Choroid plexus epithelial cell (primary cell): ENCODE measurements at places on chromosomes 7 and 10.
A peak's percentile ranks its signal among the peaks of the same experiment; 100 is the strongest.

DNA sequence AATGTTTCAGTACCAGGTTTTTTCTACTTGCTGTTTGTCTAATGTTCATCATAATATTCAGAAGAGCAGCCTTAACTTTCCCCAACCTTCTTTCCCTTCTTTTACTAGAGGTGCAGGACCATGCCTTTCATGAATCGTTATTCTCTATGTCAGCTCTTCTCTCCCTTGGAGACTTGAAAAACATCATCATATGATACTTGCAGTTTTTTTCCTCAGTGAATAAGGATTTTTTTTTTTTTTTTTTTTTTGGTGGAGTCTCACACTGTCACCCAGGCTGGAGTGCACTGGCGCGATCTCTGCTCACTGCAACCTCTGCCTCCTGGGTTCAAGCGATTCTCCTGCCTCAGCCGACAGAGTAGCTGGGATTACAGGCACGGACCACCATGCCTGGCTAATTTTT lies 30.1 kb downstream of the SMNDC1 start:
- DNase-seq, result peak; percentile 23

- no peak for DNase-seq
Observed at GRCh38 chr7:49692516-49692915, 80.9 kb upstream of the VWC2 start.

GRCh38 chr10:72342911-72343310 lies 11.8 kb downstream of the DNAJB12 start:
- no peak for DNase-seq

DNA sequence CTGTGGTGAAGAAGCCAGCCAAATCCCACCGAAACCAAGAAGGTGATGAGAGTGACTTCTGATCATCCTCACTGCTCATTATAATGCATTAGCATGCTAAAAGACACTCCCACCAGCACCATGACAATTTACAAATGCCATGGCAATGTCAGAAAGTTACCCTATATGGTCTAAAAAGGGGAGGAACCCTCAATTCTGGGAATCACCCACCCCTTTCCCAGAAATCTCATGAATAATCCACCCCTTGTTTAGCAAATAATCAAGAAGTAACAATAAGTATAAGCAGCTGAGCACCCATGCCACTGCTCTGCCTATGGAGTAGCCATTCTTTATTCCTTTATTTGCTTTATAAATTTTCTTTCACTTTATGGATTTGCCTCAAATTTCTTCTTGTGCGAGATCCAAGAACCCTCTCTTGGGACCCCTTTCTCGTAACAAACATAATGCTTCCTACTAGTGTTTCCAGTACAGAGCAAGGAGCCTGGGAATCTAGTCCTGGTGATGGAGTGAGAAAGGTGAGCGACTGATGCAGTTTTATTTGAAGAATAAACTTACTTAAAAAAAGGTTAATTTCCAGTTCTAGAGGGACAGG lies 18.4 kb upstream of the EXOC6 start:
- DNase-seq, result no peak

- DNase-seq, result no peak
Observed at GRCh38 chr10:60732198-60732806, 46.0 kb upstream of the CDK1 start.

- no peak for DNase-seq
Observed at GRCh38 chr10:30789806-30790205, 160.3 kb upstream of the LYZL2 start.

DNA sequence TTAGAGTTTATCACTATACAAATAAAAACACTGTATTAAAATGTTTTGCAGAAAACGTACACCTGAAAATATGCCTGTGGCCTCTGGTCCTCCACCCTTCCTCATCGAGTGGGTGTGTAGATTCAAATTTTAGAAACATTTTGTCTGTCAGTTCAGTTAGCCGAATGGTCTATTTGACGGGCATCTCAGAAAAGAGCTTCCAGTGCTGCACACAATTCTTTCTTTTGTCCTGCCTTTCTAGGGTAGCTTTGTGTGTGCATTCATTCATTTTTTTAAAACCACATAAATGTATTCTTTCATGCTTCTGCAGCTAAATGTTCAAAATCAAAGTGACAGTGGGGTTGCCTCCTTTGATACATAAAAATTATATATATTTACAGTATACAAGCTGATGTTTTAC lies 46.8 kb downstream of the GNAI1 start:
- DNase-seq, result no peak

DNA sequence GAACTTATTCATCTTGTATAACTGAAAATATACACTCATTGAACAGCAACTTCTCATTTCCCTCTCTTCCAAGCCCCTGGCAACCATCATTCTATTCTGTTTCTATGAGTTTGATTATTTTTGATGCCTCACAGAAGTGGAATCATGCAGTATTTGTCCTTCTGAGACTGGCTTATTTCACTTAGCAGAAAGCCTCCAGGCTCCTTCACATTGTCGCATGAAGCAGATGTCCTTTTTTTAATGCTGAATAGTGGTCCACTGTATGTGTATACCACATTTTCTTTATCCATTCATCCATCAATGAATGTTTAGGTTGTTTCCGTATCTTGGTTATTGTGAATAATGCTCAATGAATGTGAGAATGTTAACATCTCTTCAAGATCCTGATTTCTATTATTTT lies 238.2 kb upstream of the KLF14 start:
- no peak for DNase-seq

DNA sequence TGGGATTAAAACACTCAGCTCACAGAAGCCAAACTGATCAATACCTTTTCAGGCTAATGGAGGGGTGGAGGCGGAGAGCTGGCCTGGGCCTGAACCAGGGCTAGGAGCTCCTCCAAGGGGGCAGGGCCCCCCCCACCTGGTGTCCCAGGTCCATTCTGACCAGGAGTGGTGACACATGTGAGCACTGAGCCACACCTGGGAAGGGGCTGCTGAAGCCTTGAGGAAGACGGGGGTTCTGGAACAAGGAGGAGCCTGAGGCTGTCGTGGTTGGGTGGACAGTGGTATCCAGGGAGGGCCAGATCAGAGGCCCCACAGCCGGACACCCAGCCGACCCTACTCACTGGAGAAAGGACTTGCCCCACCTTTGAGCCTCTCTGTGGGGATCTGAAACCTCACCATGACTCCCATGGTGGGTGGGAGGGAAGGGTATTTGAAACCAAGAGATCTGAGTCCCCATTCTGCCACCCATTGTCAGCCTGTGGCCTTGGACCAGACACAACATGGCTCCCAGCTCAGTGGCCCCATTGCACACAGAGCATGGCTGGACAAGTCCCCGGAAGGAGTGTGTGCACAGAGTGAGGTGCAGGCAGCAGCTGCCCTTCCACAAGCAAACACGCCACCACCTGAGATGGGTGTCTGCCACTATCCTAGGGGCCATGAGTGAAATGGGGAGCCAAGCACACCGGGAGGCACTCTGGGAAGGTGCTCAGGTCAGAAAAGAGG lies 12.4 kb downstream of the TMEM273 start:
- no peak for DNase-seq

DNA sequence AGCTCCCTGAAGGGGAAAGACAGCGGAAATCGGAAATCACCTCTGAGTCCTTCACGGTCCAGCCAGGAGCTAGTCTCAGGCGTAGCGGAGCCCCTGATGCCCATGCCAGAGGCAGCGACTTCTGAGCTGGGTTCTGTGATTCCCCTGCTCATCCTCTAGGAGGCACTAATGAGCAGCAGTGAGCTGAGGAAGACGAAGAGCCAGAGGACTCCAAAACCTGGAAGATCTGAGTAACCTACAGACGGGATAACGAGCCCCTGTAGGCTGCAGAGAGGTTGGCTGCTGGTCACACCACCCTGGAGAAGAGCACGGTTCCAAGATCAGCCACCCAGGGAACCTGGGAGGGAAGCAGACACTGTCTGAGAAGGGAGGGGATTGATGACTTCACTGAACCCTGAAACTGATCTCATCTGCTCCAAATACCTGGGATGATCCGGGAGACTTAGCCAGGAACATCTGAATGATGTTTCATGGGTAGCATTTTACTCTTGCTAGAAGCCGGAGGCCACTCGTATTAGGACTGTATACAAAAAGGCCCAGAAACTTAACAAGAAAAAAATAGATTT lies 304.1 kb downstream of the PAXIP1 start:
- DNase-seq, result no peak

- DNase-seq, result no peak
Observed at GRCh38 chr10:70593513-70593890, 9.0 kb downstream of the PRF1 start.

DNA sequence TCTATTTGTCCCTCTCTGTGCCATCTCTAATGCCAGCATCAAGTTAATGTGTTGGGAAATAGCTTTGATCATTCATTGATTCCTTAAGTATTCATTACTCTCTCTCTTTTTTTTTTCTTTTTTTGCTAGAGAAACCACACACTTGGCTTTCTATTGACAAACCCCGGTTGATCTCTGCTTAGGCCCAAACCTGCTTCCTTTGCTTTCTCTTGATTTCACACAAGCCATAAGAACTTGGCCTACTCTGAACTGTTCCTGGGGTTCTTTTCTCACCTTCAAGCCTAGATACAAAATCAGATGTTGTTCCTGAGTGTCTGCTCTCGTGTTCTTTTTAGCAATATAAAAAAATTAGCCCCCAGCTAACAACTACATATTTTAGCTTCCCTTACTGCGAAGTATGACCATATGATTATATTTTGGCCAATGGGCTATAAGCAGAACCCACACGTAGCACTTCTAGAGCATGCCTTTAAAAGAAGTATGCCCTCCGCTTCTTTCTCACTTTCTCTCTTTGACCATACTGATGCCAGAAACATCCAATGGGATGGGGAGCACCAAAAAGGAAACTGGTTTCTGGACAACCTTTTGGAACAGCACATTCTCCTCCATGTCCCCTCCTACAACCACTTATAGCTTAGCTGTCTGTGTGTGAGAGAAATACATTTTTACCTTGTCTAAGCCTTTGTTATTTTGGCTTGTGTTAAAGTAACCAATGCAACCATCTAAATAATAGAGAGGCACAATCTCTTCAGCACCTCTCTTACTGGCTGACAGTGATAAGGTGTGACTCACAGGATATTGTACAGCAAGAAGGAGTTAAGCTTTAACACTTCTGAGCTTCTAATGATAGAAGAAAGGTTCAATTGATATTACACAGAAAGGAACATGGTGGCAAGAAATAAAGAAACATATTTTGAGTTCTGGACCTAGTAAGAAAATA lies 96.6 kb upstream of the LRRN3 start:
- no peak for DNase-seq

DNA sequence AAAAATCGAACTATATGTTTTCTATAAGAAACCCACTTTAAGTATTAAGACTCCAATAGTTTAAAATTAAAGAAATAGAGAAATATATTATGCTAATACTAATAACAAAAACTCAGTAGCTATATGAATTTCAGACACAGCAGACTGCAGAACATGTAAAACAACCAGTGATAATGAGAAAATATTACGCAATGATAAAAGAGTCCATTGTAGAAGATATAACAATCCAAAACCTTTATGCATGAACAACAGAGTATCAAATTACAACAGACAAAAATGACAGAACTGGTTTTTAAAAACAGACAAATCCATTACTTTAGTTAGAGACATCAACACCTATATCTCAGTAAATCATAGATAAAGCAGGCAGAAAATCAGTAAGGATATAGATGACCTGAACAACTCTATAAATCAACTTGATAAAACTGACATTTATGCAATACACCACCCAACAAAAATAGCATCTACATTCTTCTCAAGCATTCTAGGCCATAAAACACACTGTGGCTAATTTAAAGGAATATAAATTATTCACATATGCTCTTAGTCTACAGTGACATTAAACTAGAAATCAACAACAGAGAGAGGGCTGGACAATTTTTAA lies 669.5 kb upstream of the GHITM start:
- no peak for DNase-seq

DNA sequence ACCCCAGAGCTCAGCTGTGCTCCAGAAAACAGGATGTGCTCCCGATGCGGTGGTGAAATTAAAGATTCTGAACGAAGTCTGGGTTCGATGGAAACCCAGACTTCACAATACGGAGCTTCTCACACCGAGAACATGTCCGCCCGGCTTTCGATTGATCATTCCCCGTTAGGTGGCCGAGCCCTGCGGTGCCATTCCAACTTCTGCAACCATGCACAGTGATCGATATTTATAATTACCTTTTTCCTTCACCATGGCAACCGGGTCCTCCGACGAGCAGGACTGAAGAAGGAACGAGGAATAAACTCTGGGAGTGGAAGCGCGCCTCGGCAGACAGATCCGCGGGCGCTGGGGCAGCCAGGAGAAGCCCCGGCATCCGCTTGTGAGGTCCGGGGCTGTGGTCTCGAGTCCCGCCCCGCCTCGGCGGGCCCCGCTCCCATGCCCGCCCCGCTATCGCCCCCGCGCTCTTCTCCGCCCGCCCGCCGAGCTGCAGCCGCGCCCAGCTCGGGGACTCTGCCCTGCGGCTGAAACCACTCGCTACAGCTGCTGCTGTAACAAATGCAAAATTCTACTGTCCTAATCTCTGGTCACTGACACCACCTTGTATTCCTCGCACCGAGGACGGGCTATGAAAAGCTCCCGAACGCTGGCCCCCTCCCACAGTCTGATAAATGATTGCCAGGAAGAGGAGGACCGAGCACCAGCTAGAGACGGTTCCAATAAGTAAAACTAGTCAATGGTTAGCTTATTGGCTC lies 26.2 kb downstream of the ABLIM1 start:
- DNase-seq, result no peak

GRCh38 chr7:24881623-24882022 lies 98.4 kb downstream of the OSBPL3 start:
- DNase-seq, result no peak

- DNase-seq, result no peak
Observed at GRCh38 chr10:42596196-42596595, 42.2 kb downstream of the ZNF33B start.

DNA sequence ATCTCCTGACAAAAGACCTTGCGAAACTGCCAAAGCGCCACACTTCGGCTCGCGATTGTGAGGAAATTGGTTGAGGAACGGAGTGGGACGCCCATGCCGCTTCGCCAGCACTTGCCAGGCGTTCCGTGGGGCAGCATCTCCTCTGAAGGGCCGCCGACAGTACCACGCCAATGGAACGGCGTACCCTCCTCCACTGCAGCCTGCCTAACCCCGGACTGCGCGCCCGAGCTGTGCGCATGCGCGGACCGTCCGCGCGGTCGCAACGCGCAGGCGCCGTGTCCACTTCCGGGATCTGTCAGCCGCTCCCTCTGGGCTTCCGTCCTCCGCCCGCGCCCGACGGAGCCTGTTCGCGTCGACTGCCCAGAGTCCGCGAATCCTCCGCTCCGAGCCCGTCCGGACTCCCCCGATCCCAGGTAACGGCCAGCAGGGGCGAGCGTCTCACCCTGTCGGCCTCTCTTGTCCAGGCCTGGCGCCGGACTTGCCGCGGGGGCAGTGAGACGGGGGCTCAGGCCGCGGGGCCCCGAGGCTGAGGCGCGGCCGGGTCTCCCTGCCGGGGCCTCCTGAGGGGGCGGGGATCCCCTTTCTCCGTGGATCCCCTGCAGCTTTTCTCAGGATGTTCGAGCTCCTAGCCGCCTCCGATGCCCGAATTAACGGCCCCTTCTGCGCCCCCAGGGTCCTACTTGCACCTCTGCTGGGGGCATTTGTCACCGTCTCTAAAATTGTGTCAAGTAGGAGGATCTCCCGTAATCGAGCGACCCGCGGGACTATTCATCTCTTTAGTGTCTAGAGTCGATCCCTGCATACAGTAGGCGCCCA lies at the start of gene ARPC1A:
TSS of gene ARPC1A (plus strand) at position 307 of the 816 bp plus-strand sequence. CDS start 7,456 bp downstream, outside the sequence.
- DNase-seq, result peak; percentile 97
